EH (cell line): ENCODE measurements at places on chromosomes 7 and 10.

- no peak for DNase-seq
These were observed 23.7 kb upstream of the CUBN start for GRCh38 chr10:17153321-17153720.

DNA sequence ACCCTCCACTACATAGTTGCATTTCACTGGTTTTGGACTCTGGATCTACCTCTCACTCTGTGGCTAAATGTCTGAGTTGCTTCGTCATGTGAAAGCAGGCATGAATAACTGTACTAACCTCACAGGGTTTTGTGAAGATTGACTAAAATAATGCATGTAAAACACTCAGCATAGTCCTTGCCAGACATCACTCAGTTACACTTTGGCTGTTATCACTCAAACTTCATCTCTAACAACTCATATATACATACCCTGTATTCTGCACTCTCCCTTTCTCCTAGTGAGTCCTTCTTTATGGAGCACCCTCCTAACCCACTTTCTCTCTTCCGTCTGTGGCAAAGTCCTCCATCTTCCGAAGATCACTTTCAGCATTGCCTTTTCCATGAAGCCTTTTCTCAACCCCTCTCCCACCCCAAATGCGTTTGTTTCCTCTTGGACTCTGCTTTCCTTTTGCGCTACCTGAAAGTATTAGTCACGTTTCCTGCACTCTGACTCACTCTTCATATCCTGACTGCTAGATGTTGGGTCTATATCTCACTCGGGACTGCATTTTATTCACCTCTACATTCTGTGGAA lies 72.6 kb downstream of the OSBPL3 start:
- DNase-seq, result peak; percentile 60

DNA sequence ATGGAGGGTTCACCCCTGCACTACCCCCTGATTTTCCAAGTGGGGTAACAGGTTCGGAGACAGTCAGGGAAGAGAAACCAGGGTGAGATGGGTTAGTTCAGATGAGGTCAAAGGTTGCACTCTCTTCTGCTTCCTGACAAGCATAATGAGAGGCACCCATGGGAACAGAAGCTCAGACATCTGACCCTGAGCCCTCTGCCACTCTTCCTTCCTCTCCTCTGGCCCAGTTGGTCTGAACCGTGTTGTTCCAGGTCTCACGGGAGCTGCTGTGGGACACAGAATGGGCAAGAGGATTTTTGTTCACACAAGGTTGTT lies 38.4 kb downstream of the DNAJB12 start:
- no peak for DNase-seq

DNA sequence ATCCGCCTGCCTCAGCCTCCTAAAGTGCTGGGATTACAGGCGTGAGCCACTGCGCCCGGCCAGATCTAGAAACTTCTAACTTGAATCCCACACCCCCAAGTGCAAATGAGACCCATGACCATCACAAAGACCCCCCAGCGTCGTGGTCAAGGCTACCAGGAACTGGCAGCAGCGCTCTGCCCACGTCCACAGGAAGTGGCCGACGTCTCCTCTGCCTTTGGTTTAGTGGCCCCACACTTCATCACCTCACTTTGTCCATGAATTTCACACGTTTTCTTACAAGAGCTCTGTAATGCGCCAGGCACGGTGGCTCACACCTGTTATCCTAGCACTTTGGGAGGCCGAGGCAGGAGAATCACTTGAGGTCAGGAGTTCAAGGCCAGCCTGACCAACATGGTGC lies 53.5 kb upstream of the TNRC18 start:
- DNase-seq, result no peak

- no peak for DNase-seq
These were observed 137.0 kb downstream of the GRK5 start for GRCh38 chr10:119344381-119344780.

DNA sequence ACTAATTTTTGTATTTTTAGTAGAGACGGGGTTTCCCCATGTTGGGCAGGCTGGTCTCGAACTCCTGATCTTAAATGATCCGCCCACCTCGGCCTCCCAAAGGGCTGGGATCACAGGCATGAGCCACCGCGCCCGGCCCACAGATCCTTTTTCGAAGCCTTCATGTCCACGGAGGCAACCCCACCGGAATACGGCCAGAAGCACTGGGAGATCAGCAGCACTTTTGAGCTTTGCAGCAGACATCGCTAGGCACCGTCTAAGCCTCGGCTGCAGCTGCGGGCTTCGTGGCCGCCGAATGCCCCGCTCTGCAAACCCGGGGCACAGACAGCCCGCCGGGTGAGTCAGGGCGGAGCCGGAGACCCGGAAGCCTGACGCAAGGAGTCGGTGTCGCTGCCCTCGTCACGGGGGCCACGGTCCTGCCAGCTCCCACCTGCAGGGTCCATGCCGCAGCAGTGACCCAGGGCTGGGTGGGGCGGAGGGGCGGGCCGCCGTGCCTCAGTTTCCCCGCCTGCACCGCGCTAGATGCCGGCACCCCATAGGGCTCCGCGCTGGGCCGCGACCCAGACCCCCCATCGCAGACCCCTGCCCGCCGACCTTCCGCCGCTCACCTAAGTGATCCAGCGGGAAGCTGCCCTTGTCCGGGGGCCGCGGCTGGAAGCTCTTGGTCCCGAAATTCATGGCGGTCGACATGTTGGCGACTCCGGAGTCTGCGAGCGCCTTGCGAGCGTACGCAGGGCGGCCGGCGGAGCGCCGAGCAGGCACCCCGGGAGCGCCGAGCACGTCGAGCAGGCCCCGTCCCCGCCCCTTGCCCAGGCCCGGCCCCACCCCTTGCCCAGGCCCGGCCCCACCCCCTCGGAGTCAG lies at the start of gene COX19:
Gene COX19 (minus strand): TSS at position 730 of the 862 bp plus-strand sequence. CDS start 40 bp downstream, at position 690.
- DNase-seq, result peak; percentile 86

DNA sequence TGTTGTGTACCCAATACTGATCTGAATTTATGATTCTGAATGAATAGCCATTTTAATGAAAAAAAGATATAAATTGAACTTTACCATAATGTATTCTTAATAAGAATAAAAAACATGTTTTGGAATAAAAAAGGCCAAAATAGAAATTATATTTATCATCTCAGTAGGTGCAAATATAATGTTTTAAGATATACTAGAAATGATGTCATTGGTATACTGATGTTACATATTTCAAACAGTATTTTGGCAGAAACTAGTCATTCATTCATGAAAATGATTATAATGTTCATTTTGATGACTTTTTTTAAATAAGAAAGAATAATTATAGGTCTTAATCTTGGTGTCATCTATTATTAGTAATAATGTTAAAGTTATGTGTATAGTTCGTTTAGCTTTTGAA lies 9.2 kb downstream of the PCGF5 start:
- no peak for DNase-seq

DNA sequence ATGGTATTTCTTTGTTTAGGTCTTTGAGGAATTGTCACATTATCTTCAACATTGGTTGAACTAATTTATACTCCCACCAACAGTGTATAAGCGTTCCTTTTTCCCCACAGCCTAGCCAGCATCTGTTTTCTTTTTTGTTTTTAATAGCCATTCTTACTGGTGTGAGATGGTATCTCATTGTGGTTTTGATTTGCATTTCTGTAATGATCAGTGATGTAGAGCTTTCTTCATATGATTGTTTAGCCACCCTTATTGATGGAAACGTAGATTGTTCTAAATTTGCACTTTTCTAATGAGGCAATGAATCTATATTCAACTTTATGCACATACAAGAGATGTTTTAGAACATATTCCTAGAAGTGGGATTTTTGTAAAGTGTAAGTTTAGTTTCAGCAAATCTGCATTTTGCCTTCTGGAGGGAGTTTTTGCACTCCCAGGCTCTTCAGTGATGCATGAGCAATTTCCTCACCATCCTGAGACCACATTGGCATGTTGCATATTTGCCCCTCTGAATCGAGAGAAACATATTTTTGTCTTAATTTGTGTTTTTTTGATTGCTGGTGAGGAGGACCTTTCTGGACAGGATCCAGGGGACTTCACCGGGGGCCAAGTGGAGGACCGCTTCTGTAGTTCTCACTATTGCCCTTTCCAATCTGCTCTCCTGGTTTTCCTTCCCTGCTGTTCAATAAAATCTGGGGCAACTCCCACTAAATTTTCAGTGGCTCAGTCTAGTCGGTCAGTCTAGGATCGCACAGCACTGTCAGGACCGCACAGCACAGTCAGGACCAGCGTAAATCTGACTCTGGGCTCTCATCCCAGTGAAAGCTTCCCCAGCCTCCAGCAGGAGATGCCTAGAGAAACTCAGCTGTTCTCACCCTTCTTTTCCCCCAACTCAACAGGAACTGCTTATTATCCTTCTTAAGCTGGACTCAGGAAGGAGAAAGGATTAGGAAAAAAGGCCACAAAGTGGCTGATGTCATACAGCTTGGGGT lies 157.0 kb downstream of the PTPN20 start:
- DNase-seq, result no peak

DNA sequence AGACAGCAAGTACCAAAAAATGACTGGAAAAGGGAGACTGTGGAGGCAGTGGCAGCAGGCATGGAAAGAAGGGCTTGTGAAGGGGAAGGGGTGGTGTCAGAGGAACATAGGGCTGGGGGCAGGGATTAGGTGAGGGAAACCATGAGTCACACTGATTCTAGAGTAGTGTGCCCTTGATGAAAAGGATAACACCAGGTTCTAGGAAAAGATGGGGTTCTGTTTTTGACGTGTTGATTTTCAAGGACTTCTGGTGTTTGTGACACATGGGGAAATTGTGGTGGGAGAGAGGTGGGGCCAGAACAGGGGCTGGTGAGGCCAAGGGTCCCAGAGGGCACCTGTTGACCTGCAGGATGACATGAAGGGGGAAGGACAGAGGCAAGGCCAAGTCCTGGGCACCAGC lies 57.1 kb downstream of the FIGNL1 start:
- no peak for DNase-seq

DNA sequence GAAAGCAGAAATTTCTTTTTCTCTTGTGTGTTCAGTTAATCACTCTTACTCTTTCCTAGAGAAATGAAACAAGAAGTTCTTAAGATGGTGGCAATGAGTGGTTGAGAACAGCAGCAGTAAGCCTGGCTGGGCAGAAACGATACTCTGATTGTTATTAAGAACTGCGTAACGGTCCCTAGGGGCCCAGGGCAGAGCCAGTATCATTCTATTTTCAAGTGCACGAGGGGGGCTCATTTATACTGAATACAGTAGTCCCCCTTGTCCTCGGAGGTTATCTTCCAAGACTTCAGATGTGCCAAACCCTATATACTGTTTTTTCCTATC lies 64.9 kb downstream of the EEPD1 start:
- DNase-seq, result no peak

DNA sequence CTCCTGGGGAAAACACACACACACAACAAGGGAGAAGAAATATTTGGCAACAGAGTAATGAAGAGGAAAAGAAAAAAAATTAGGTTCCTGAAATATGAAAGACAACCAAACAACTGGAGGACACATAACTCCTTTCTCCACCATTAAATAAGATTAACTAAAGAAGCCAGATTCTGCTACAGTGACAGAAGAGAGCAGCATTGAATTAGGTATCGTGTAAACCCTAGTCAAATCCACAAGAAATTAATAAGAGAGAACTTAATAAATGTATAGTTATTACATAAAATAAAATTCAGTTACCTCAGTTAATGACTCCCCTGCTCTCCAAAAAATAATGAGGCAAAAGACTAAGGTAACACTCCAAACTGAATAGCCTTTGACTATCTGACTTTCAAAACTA lies 306.7 kb downstream of the CRPPA start:
- DNase-seq, result peak; percentile 53

DNA sequence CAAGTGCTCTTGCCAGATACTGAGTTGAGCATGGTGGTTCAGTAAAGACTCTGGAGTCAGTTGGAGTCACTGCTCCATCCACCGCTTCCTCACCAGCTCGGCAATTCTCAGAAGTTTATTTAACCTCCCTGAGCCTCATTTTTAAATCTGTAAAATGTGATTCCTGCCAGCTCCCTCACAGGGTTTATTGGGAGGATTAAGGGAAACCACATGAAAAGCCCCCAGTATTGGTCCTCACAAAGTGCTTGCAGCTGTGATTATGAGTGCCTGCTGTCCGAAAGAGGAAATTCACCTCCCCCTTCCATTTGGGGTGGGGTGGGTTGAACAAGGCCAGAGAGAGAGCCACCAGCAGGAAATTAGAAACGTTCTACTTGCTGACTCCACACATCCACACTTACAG lies 99.0 kb downstream of the AOAH start:
- no peak for DNase-seq

DNA sequence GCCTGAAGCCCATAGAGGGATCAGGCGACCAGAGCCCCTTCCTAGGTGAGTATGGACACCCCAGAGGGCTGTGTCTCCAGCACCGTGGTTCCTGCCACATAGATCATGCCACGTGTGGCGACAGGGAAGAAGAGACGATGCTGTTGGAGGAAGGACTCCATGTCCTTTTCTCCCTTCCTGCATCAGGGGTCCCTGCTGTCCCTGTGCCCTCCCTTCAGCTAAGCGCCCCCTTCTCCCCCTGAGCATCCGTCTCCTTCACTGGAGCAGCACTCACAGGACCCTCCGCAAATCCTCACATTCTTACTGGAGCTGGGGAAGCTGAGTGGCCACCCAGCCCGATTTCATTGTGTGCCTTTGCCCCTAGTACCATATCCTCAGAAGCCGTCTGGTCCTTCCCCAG lies 85.6 kb upstream of the NPS start:
- DNase-seq, result no peak

- no peak for DNase-seq
These were observed 23.7 kb upstream of the LIMK1 start for GRCh38 chr7:74059681-74060588.

GRCh38 chr10:100519311-100520051 lies at the start of gene SEC31B:
SEC31B (minus strand) TSS chr10:100519861; CDS start chr10:100516952, 2,909 bp downstream.
- DNase-seq, result peak; percentile 22

DNA sequence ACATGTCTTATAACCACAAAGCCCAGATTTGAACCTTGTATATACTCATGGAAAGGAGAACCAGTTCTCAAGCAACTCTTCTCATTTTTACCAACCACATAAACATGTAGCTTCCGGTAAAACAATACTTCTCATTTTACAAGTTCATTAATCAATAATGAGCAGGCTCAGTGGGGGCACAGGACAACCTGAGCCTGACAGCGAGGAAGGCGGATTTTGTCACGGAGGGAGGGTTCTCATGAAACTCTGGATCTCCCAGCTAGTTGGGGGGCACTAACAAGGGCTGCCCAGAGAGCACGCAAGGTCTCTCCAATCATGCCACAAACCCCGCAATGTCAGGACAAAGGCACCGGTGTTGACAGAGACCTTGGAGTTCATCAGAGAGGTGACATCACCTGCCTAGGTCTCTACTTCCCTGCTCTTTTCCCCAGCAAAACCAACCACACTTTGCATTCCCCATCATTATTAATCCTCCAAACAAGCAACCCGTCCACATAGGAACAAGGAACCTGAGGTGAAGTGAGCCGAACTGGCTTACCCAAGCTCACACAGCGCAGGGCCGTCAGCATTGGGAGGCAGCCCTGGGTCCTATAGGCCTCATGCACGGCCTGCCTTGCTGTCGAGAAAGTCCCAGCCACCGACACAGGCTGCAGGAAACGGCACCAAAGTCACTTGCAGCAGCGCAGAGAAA lies 192.1 kb upstream of the KLF14 start:
- no peak for DNase-seq

GRCh38 chr10:70692043-70692603 lies 19.8 kb downstream of the ADAMTS14 start:
- DNase-seq, result no peak
